Lung (tissue), 17 donors: ENCODE measurements at places on chromosomes 6 and 20. TPM values are rescaled to one million over a fixed set of nuclear protein-coding genes. Genes with fewer than 3 reads are reported as not detected.

Gene PTPN1
- polyA plus RNA-seq, result 67.3 TPM

Gene BPIFB2
- polyA plus RNA-seq, result 0.89 TPM

Gene PNPLA1
- 5.6 TPM for polyA plus RNA-seq

- H3K4me3 ChIP-seq, result no peak overlapping the region
- no peaks in the 10 kb centered on the region for H3K36me3 ChIP-seq
- no peaks in the 10 kb centered on the region for H3K4me1 ChIP-seq
- DNase-seq, result no peak
- H3K27ac ChIP-seq, result no peak overlapping the region
Measured at GRCh38 chr6:128209771-128210170, 308.9 kb upstream of the THEMIS start.

DNA sequence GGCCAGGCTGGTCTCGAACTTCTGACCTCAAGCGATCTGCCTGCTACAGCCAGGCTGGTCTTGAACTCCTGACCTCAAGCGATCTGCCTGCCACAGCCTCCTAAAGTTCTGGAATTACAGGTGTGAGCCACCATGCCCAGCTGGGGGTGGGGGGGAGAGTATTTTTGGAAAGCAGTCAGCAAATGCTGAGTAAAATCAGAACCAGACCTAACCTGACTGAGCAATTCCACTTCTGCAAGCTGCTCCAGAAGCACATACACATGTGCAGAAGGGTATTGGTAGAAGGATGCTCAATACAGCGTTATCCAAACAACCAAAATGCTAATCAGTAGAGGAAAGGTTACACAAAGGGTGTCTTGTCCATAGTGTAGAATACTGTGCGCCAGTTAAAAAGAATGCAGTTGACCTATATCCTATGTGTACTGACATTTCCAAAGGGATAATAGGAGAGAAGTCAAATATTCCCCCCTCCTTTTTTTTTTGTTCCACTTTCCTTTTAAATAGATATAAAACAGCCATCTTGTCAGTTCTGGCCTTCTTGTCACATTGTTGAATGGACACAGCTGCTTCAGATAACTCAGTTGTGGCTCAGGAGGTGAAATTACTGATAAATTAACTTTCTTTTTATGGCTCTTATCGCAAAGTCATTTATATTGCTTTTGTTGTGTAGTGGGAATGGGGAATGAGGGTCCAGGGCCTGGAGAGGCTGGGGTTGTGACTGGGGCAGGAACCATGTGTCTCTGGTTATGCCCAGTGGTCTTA, 74.6 kb downstream of the DTD1 start:
- H3K4me3 ChIP-seq, result no peak overlapping the region
- H3K27ac ChIP-seq, result no peak overlapping the region
- H3K36me3 ChIP-seq, result no peaks in the 10 kb centered on the region
- no peaks in the 10 kb centered on the region for H3K27me3 ChIP-seq
- DNase-seq, result no peak
- no peaks in the 10 kb centered on the region for H3K4me1 ChIP-seq

DNA sequence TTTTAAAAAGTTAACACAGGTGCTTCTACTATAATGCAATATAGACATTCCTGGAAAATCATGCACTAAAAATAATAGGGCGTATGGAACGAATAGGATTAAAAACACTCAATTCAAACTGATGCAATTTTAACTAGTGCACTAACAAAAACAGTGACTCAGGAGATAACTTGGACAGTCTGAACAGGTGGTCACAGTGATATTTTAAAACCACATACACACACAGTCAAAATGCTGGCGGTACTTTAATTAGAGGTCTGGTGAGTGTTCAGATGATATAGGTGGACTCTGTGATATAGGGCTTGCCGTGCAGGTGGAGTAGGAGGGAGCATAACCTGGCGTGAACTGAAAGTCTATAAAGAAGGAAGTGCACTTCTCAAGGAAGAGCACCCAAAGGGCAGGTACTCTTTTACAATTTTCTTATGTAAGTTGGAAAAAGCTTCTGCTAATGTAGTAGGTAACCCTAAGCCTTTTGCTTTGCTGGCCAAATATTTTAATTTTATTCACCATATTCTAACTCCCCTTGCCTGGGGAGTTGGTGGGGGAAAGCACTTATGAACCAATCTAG, 41.9 kb upstream of the PLN start:
- H3K27me3 ChIP-seq, result no peaks in the 10 kb centered on the region
- H3K36me3 ChIP-seq, result peaks cover 15% of the 10 kb centered on the region
- no peak for DNase-seq

GRCh38 chr6:80938131-80938530, 814.4 kb downstream of the TENT5A start:
- H3K4me3 ChIP-seq, result no peak overlapping the region
- DNase-seq, result no peak
- no peaks in the 10 kb centered on the region for H3K27me3 ChIP-seq
- no peaks in the 10 kb centered on the region for H3K36me3 ChIP-seq
- H3K4me1 ChIP-seq, result peaks cover 14% of the 10 kb centered on the region
- no peak overlapping the region for H3K27ac ChIP-seq

DNA sequence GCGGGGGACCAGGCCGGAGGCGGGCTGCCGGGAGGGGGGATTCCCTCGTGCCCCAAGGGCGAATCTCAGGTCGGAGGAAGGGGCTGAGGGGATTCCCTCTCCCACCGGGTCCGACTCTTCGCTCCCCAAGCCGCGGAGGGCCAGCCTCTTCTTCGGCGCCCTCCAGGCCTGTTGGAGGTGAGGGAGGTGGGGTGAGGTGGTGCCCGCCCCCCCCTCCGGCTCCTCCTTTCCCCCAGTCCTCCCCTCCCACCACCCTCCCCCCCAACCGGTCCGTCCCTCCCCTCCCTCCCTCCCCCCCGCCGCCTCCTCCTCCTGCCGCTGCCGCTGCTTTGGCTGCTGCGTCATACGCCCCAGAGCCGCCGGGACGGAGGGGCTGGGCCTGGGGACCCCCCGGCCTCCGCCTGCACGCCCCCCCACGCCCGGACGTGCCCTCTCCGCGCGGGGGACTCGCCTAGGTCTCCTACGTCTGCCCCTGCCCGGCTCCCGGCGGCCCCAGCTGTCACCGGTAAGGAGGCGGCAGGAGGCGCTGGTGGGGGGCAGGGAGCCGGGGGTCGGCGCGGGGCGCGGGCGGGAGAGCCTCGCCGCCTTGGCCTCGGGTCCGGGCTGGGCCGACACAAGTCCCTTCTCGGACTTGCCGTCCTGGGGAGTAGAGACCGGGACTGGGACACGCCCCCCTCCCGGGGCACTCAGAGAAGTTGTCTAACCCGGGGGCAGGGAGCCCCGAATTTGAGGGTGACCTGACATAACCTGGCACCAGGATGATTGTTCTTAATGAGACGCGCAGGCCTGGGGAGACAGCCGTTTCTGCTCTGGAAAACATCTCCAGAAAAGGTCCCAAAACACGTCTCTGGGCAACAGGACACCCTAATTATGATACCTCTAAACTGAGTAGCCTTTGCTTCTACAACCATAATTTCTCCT, at the start of gene PHF1:
Gene PHF1, plus strand, starts transcription at position 304 of the 921 bp plus-strand sequence. CDS start 1,250 bp downstream, outside the sequence.
- DNase-seq, result no peak
- peaks cover 4% of the 10 kb centered on the region for H3K36me3 ChIP-seq
- H3K4me3 ChIP-seq, result peak within 1 kb of the TSS; percentile 72

GRCh38 chr6:47059216-47059885, 17.2 kb upstream of the ADGRF1 start:
- no peaks in the 10 kb centered on the region for H3K36me3 ChIP-seq
- H3K27me3 ChIP-seq, result no peaks in the 10 kb centered on the region
- no peaks in the 10 kb centered on the region for H3K4me1 ChIP-seq
- DNase-seq, result no peak
- H3K27ac ChIP-seq, result no peak overlapping the region
- no peak overlapping the region for H3K4me3 ChIP-seq

GRCh38 chr6:131813991-131814390, 6.2 kb downstream of the ENPP1 start:
- peaks cover 19% of the 10 kb centered on the region for H3K27me3 ChIP-seq
- no peak overlapping the region for H3K27ac ChIP-seq
- no peak overlapping the region for H3K4me3 ChIP-seq
- H3K36me3 ChIP-seq, result no peaks in the 10 kb centered on the region

- no peak overlapping the region for H3K27ac ChIP-seq
- no peak overlapping the region for H3K4me3 ChIP-seq
- no peaks in the 10 kb centered on the region for H3K27me3 ChIP-seq
- H3K36me3 ChIP-seq, result no peaks in the 10 kb centered on the region
Measured at GRCh38 chr6:126640356-126640755, 300.4 kb downstream of the CENPW start.

- peaks cover 17% of the 10 kb centered on the region for H3K36me3 ChIP-seq
- DNase-seq, result peak; percentile 64
Measured at GRCh38 chr6:43368259-43369160, 937 bp downstream of the ZNF318 start.

GRCh38 chr6:15752820-15753219, 90.0 kb upstream of the DTNBP1 start:
- no peaks in the 10 kb centered on the region for H3K36me3 ChIP-seq
- no peak overlapping the region for H3K4me3 ChIP-seq
- no peaks in the 10 kb centered on the region for H3K27me3 ChIP-seq
- H3K4me1 ChIP-seq, result no peaks in the 10 kb centered on the region
- no peak overlapping the region for H3K27ac ChIP-seq

DNA sequence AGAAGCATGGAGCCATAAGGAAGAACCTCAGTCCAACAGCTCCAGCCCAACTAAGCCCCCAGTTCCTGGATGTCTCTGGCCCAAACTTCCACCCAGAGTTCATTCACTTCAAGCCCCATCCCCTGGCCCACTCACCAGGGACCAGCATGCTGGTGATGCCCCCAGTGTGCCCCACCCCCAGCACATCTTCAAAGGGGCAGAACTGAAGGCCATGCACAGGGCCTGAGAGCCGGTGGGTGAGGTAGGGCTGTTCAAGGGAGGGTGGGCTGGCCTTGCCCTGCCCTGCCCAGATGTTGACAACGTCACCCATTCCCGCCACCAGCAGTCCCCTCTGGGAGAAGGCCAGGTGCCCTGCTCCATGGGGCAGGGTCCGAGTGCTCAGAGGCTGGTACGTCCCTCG, 3.6 kb downstream of the B3GALT4 start:
- no peaks in the 10 kb centered on the region for H3K4me1 ChIP-seq
- H3K27ac ChIP-seq, result no peak overlapping the region
- H3K36me3 ChIP-seq, result peaks cover 36% of the 10 kb centered on the region

Gene CLVS2
- polyA plus RNA-seq, result not detected

DNA sequence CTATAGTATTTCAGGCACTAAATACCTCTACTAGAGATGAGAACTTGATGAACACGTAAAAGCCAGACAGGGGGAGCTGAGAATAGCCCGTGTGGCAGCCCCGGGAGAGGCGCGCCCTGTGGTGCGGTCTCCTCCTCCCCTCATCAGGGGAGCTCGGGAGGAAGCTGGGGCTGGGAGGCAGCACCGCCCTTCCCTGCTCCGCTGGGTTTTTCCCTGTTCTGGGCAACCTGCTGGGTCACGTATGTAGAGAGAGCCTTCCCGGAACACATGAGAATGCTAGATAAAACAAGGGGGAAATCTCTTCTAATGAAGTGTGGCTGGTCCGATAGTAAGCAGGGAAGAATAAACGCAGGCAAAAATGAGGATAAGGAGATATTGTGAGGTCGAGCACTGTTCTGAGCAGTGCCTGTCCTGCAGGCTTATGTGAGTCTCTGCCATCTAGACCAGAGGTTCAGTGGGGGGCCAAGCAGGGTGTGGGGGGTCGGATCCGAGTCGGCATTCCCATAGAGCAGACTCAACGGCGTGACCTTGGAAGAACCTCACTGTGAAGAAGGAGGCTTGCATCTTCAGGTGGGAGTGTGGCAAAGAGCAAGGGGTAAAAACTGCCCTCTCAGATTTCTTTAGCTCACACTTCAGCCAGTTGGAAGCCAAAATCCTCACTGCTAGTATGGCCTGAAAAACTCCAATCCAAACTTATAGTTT, 13.4 kb upstream of the RPS6KA2 start:
- peak; percentile 58 for DNase-seq
- no peaks in the 10 kb centered on the region for H3K27me3 ChIP-seq
- H3K27ac ChIP-seq, result peak overlapping the region; percentile 41
- H3K36me3 ChIP-seq, result no peaks in the 10 kb centered on the region

Gene STX11
- polyA plus RNA-seq, result 26.0 TPM

Gene HMGN4
- polyA plus RNA-seq, result 16.1 TPM

Gene CYP39A1
- polyA plus RNA-seq, result 3.6 TPM

- H3K27me3 ChIP-seq, result no peaks in the 10 kb centered on the region
- H3K4me1 ChIP-seq, result no peaks in the 10 kb centered on the region
- no peak overlapping the region for H3K27ac ChIP-seq
- no peak for DNase-seq
- H3K4me3 ChIP-seq, result no peak overlapping the region
Measured at GRCh38 chr6:87504441-87504840, 31.7 kb downstream of the SLC35A1 start.

Gene RIMS4
- 0.49 TPM for polyA plus RNA-seq

Gene LY6G6D
- polyA plus RNA-seq, result not detected

Gene SLC24A3
- 1.9 TPM for polyA plus RNA-seq

GRCh38 chr6:130993292-130993765, 69.7 kb downstream of the EPB41L2 start:
- DNase-seq, result no peak
- no peak overlapping the region for H3K27ac ChIP-seq
- no peak overlapping the region for H3K4me3 ChIP-seq
- H3K36me3 ChIP-seq, result no peaks in the 10 kb centered on the region
- no peaks in the 10 kb centered on the region for H3K27me3 ChIP-seq

GRCh38 chr6:54099225-54099624, 12.0 kb upstream of the MLIP start:
- no peak overlapping the region for H3K27ac ChIP-seq
- H3K4me3 ChIP-seq, result no peak overlapping the region
- H3K4me1 ChIP-seq, result no peaks in the 10 kb centered on the region
- no peaks in the 10 kb centered on the region for H3K36me3 ChIP-seq
- no peaks in the 10 kb centered on the region for H3K27me3 ChIP-seq

DNA sequence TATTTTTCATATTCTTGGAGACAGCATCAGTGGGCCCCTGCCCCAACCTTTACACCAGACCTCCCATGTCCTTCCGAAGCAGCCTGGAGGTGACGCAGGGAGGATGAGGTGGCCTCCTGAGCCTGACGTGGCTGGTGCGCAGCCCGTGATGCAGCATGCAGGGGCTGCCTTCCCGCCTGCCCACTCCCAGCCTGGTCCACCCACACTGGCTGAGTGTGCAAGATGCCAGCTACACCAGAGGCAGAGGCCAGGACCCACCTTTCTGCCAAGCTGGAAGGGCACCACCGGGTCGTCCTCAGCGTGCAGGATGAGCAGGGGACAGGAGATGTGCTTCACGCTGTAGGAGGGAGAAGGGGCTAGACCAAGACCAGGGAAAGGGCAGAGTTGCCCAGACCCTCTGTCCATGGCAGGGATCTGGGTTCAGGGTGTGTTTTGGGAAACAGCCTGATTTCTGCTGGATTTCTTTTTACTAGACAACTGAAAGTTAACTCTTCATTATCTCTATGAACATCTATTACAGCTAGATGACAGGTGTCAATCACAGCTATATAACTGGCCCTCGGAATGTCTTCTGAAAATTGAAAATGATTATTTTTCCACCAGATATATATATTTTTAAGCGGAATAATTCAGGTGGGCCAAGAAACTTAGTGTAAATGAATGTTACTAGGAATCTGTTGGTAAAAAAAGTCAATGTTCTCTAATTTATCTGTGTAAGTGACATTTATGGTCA, 55.6 kb downstream of the PYGB start:
- H3K27ac ChIP-seq, result no peak overlapping the region
- no peaks in the 10 kb centered on the region for H3K4me1 ChIP-seq
- H3K27me3 ChIP-seq, result no peaks in the 10 kb centered on the region
- no peak overlapping the region for H3K4me3 ChIP-seq
- peaks cover 35% of the 10 kb centered on the region for H3K36me3 ChIP-seq

Gene RSPH4A
- 9.0 TPM for polyA plus RNA-seq

GRCh38 chr6:75291331-75291730, 6.7 kb upstream of the TMEM30A start:
- no peak overlapping the region for H3K4me3 ChIP-seq
- DNase-seq, result no peak
- no peak overlapping the region for H3K27ac ChIP-seq
- peaks cover 5% of the 10 kb centered on the region for H3K4me1 ChIP-seq
- H3K36me3 ChIP-seq, result peaks cover 2% of the 10 kb centered on the region
- H3K27me3 ChIP-seq, result no peaks in the 10 kb centered on the region
